Suppressor macrophage treated with lipopolysaccharide for 1 hour (primary cell): ENCODE measurements at places on chromosomes 2 and 18.

DNA sequence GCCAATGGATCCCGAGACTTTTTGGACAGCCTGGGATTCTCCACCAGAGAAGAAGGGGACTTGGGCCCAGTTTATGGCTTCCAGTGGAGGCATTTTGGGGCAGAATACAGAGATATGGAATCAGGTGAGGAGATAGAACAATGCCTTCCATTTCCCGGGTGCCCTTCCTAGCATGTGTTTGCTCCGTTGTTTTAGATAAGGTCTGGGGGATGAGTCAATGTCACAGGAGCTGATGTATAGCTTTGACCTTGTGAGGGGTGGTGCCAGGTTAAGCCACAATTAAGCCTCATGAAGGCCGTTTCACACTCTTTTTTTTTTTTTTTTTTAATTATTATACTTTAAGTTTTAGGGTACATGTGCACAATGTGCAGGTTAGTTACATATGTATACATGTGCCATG, 4.7 kb downstream of the TYMS start:
- no peak for DNase-seq

DNA sequence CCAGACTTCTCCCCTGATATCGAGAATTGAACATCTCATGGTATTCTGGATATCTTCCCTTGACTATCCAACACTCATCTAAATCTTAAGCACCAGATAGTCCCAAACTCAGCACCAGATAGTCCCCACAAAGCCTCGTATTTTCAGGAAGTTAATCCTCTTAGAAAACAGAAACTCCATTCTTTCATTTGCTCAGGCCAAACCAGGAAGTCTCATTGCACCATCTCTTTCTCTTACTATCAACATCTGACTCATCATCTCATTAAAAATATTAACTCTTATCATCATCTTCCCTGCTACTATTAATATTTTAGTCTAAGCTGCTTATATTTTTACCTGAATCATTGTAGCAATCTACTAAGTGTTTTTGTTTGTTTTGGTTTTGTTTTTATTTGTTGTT, 286.4 kb downstream of the GALNT13 start:
- DNase-seq, result no peak

- peak; percentile 50 for DNase-seq
These were observed 148.5 kb downstream of the TXNL1 start for GRCh38 chr18:56489893-56490292.

- no peak for DNase-seq
These were observed at the start of gene VSNL1 for GRCh38 chr2:17540093-17540812. VSNL1 (plus strand) TSS chr2:17540696; CDS start chr2:17592075, 51,379 bp downstream.

- no peak for DNase-seq
These were observed 41.1 kb downstream of the MYO7B start for GRCh38 chr2:127576433-127577207.

GRCh38 chr2:85470850-85471800, 52.6 kb downstream of the SH2D6 start:
- peak; percentile 42 for DNase-seq

GRCh38 chr2:174764280-174765255, at the start of gene CHRNA1:
CHRNA1 (minus strand) TSS chr2:174764472; CDS start chr2:174764394, 78 bp downstream.
- peak; percentile 65 for DNase-seq
